ENCODE measurements at places on chromosomes 7 and 10. TPM values are rescaled to one million over a fixed set of nuclear protein-coding genes. Genes with fewer than 3 reads are reported as not detected.

DNA sequence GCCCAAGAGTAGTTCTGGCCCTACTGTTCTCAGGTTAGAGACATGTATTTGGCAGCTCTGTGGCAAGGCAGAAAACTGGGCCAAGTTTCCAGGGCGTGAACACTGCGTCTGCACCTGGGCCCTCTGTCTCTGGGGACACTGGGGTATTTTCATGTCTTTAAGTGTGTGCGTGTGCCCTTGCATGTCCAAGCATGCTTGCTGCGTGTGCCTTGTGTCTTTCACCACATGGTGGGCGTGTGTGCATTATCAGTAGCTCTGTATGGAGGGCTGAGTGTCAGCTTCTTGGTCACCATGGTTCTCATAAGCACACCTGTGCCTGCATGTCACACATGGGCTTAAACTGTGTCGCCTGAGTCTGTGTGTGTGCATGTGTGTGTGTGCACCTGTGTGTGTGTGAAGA lies 69.3 kb downstream of the HIPK2 start:
- no peak for DNase-seq
- H3K27me3 ChIP-seq, result no peaks in the 10 kb centered on the region
- H3K4me3 ChIP-seq, result no peak overlapping the region
- no peak overlapping the region for H3K27ac ChIP-seq
- H3K36me3 ChIP-seq, result no peaks in the 10 kb centered on the region

- H3K27me3 ChIP-seq, result no peaks in the 10 kb centered on the region
- no peaks in the 10 kb centered on the region for H3K4me1 ChIP-seq
- H3K27ac ChIP-seq, result no peak overlapping the region
- no peak for DNase-seq
Observed at GRCh38 chr10:11104772-11105675, 87.4 kb downstream of the CELF2 start.

- no peak for DNase-seq
- no peaks in the 10 kb centered on the region for H3K4me1 ChIP-seq
- no peaks in the 10 kb centered on the region for H3K36me3 ChIP-seq
- no peak overlapping the region for H3K27ac ChIP-seq
Observed at GRCh38 chr10:127550861-127551260, 1.8 kb downstream of the NPS start.

UTF1 gene
- not detected for total RNA-seq

- H3K36me3 ChIP-seq, result no peaks in the 10 kb centered on the region
- DNase-seq, result no peak
- H3K4me1 ChIP-seq, result no peaks in the 10 kb centered on the region
- no peak overlapping the region for H3K27ac ChIP-seq
- H3K27me3 ChIP-seq, result no peaks in the 10 kb centered on the region
Observed at GRCh38 chr7:117053432-117053831, 100.1 kb downstream of the ST7 start.

PLAC9 gene
- 24.5 TPM for total RNA-seq

MYH16 gene
- total RNA-seq, result not detected

DNA sequence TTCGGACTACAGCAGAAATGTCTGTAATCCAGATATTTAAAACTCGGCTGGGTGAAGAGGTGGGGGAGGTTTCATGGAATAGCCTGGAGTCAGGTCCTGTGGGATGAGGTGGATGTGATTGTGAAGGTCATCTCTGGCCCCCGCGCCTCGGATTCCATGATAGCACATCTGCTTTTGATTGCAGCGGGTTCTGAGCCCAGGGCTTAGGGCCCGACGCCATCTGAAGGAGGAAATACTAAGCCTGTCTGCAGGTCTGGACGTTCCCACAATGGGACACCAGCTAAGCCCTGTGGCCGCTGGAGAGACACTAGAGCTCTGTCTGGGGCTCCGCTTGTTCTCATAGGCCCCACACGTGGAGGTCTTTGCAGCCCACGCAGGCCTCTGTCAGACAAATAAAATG lies 328.7 kb downstream of the CXCL12 start:
- no peak overlapping the region for H3K27ac ChIP-seq
- H3K4me3 ChIP-seq, result no peak overlapping the region
- no peaks in the 10 kb centered on the region for H3K36me3 ChIP-seq
- DNase-seq, result peak; percentile 61

DNA sequence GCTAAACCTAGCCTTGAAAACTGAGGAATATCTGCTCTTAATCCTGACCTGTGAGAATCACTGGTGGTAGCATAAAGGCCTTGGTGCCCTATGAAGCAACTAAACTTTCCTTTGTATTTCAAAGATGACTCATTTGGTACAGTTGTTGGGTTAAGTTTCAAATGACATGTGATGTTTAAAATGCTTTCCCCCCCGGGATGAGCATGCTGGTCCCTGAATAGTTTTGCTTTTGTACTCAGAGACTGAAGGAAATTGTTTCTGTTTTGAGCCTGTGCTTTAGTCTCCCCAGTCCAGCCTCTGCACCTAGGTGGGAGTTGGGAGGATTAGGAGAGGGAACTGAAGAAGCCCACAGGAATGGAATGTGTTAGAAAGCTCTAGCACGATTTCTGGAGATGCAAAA lies 258.9 kb upstream of the NPY start:
- H3K27ac ChIP-seq, result no peak overlapping the region
- H3K36me3 ChIP-seq, result no peaks in the 10 kb centered on the region
- H3K4me3 ChIP-seq, result no peak overlapping the region
- DNase-seq, result no peak

GRCh38 chr7:78601728-78602127 lies 803.2 kb downstream of the PHTF2 start:
- no peaks in the 10 kb centered on the region for H3K4me1 ChIP-seq
- H3K36me3 ChIP-seq, result no peaks in the 10 kb centered on the region
- no peak overlapping the region for H3K4me3 ChIP-seq

GRCh38 chr10:35959252-35959651 lies 317.2 kb upstream of the FZD8 start:
- no peaks in the 10 kb centered on the region for H3K36me3 ChIP-seq
- no peak for DNase-seq
- H3K27me3 ChIP-seq, result no peaks in the 10 kb centered on the region
- H3K4me3 ChIP-seq, result no peak overlapping the region

GRCh38 chr10:107437921-107438320 lies 273.4 kb upstream of the SORCS1 start:
- H3K4me3 ChIP-seq, result no peak overlapping the region
- no peaks in the 10 kb centered on the region for H3K27me3 ChIP-seq
- H3K4me1 ChIP-seq, result no peaks in the 10 kb centered on the region
- H3K36me3 ChIP-seq, result no peaks in the 10 kb centered on the region
- H3K27ac ChIP-seq, result no peak overlapping the region

DNA sequence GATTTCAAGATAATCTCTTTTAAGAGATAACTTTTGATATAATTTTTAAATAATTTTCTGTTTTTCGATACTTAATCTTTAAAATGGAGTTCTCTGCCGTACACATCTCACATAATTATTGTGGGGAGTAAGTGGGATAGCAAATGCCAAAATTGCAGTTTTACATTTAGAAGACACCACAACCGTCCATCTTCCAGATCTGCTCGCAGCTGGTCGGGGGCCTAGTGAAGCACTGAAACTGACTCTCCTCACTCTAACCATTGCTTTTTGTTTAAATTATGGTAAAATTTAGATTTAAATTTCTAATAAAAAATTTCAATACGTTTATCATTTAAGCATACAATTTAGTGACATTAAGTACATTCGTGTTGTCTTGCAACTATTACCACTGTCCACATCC lies 94.2 kb downstream of the PRR15 start:
- no peaks in the 10 kb centered on the region for H3K27me3 ChIP-seq
- no peak for DNase-seq
- no peak overlapping the region for H3K27ac ChIP-seq
- H3K36me3 ChIP-seq, result no peaks in the 10 kb centered on the region
- H3K4me3 ChIP-seq, result no peak overlapping the region
- H3K4me1 ChIP-seq, result no peaks in the 10 kb centered on the region

DNA sequence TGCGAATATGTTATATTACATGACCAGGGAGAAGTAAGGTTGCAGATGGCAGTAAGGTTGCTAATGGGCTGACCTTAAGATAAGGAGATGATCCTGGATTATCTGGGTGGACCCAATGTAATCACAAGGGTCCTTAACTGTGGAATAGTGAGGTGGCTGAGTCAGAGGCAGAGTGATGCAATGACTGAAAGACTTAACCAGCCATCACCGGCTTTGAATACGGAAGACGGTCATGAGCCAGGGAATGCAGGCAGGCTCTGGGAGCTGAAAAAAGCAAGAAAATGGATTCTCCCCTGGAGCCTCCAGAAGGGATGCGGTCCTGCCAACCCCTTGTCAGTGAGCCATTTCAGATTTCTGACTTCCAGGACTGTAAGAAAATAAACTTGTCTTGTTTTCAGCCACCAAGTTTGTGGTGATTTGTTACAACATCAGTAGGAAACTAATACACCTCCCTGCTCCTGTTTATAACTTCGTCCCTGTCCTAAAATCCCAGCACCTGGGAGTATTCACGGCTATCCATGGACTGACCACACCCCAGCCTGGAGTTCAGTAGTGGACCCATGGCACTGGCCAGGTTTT lies 4.6 kb upstream of the C10orf95 start:
- H3K4me3 ChIP-seq, result no peak overlapping the region
- H3K36me3 ChIP-seq, result no peaks in the 10 kb centered on the region
- no peak overlapping the region for H3K27ac ChIP-seq

GRCh38 chr10:865257-865656 lies 66.2 kb downstream of the LARP4B start:
- DNase-seq, result no peak
- no peak overlapping the region for H3K4me3 ChIP-seq
- no peak overlapping the region for H3K27ac ChIP-seq
- no peaks in the 10 kb centered on the region for H3K36me3 ChIP-seq
- H3K4me1 ChIP-seq, result no peaks in the 10 kb centered on the region
- no peaks in the 10 kb centered on the region for H3K27me3 ChIP-seq

NEBL gene
- 0.26 TPM for total RNA-seq

OR6V1 gene
- total RNA-seq, result not detected

DNA sequence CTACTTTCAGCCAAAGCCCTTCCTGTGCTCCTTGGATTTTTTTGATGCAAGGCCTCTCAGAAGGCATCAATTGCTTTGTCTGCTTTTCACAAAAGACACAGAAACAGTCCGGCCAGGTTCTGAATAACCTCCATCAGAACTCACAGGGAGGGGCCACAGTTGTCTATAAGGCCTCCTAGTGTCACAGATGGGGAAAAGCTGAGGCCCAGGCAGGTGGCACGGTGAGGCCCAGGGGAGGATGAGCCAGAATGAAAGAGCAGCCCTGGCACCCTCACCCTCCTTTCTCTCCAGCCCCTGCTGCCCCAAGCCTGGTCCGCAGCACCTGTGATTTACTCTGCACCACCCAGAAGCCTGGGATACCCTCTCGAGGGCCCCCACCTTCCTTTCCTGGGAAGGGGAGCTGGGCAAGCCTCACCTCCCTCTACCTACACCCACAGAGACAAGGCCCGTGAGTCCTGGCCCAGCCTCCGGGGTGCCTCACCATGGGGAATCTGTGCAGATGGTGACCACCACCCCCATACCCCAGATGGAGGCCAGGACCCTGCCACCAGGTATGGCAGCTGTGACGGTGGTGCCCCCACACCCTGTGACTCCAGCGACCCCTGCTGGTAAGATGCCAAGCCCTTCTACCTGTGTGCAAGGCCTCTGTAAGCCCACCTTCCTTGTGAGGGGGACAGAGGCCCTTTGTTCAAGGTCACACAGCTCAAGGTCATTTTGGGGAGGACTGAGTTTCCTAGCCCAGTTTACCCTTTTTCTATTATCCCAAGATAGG lies 26.2 kb upstream of the ZNF467 start:
- no peaks in the 10 kb centered on the region for H3K27me3 ChIP-seq
- no peaks in the 10 kb centered on the region for H3K36me3 ChIP-seq
- H3K4me3 ChIP-seq, result no peak overlapping the region

- H3K4me1 ChIP-seq, result no peaks in the 10 kb centered on the region
- H3K4me3 ChIP-seq, result no peak overlapping the region
- no peaks in the 10 kb centered on the region for H3K36me3 ChIP-seq
- no peak for DNase-seq
Observed at GRCh38 chr7:36208997-36209813, 56.2 kb downstream of the EEPD1 start.

DNA sequence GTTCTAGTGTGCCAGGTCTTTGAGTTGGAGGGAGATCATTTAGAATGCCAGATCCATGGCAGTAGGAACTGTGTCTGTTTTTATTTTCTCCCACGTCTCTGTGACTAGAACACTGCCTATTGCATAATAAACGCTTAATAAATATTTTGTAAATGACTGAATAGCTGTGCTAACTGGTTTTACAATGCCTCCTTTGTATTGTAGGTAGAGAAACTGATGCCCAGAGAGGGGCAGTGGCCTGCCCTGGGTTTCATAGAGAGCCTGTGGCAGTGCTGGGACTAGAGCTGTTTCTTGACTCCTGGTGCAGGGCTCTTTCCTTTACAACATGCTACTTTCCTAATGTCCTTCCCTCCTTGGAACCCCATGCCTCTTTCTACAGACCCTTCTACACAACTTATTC lies 2.5 kb downstream of the TAS2R5 start:
- no peaks in the 10 kb centered on the region for H3K4me1 ChIP-seq
- no peak overlapping the region for H3K4me3 ChIP-seq
- H3K36me3 ChIP-seq, result no peaks in the 10 kb centered on the region
- H3K27me3 ChIP-seq, result no peaks in the 10 kb centered on the region
- H3K27ac ChIP-seq, result no peak overlapping the region

- no peaks in the 10 kb centered on the region for H3K27me3 ChIP-seq
- H3K36me3 ChIP-seq, result no peaks in the 10 kb centered on the region
- no peak overlapping the region for H3K27ac ChIP-seq
- no peaks in the 10 kb centered on the region for H3K4me1 ChIP-seq
- no peak for DNase-seq
- no peak overlapping the region for H3K4me3 ChIP-seq
Observed at GRCh38 chr7:115552766-115553165, 477.8 kb downstream of the TFEC start.

DNA sequence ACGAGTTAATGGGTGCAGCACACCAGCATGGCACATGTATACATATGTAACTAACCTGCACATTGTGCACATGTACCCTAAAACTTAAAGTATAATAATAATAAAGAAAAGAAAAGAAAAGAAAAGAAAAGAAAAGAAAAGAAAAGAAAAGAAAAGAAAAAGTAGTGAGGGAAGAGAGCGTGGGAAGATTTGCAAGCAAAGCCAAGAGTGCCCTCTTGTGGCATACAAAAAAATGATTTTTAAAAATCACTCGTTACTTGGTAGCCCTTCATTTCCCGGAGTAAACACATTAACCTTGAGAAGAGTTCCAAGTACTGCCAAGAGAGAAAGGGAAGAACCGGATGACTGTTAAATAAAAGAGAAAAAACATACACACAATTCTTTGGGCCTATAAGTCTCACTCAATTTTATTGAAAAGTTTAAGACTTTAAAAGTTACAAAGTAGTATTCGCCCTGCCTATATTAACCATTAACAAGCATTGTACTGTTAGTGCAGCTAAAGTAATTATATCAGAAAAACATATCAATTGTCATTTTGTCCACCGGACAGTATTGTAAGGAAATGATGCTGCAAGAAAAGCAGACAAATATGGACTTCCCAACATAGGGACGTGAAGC lies 6.2 kb upstream of the CH25H start:
- no peaks in the 10 kb centered on the region for H3K36me3 ChIP-seq
- H3K27ac ChIP-seq, result no peak overlapping the region
- H3K4me3 ChIP-seq, result no peak overlapping the region

DNA sequence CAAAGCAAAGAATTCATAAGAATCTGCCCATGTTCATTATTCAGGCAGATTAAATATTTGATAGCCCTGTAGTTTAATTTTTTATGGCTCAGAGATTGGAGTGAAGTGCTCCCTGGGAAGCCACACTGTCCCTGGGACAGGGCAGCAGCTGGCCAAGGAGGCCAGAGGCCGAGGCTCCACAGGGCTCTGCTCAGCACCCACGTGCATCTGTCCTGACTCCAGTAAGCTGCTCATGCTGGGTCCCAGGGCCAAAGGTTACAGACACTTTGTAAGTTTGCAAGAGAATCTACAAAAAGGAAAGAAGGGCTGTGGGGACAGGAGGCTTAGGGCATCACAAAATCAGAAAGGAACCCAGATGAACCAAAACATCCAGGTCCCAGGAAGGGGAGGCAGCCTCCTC lies 155.5 kb downstream of the KCNMA1 start:
- H3K36me3 ChIP-seq, result no peaks in the 10 kb centered on the region
- H3K4me1 ChIP-seq, result no peaks in the 10 kb centered on the region
- H3K27me3 ChIP-seq, result no peaks in the 10 kb centered on the region
- no peak overlapping the region for H3K4me3 ChIP-seq
- no peak for DNase-seq
